Thoracic aorta (tissue), 2 donors: ENCODE measurements at places on chromosomes 13 and 19. TPM values are rescaled to one million over a fixed set of nuclear protein-coding genes. Genes with fewer than 3 reads are reported as not detected.

The IGFL4 gene
- total RNA-seq: not detected

GRCh38 chr19:35495107-35496064, 5.1 kb upstream of the KRTDAP start:
- DNase-seq: peak; percentile 18
- no peaks in the 10 kb centered on the region for H3K4me1 ChIP-seq
- H3K36me3 ChIP-seq: peaks cover 6% of the 10 kb centered on the region
- no peak overlapping the region for H3K27ac ChIP-seq
- H3K27me3 ChIP-seq: no peaks in the 10 kb centered on the region

The RDH8 gene
- total RNA-seq: not detected

The SDHAF1 gene
- 43.0 TPM for total RNA-seq

- DNase-seq: no peak
- peak overlapping the region; percentile 98 for H3K27ac ChIP-seq
- H3K4me3 ChIP-seq: peak overlapping the region; percentile 90
- H3K36me3 ChIP-seq: peaks cover 3% of the 10 kb centered on the region
Observed at GRCh38 chr19:38252385-38252784, 3.8 kb downstream of the PPP1R14A start.

The CGB2 gene
- total RNA-seq: not detected

The CEACAM5 gene
- not detected for total RNA-seq

GRCh38 chr19:43570174-43570791, 5.0 kb downstream of the XRCC1 start:
- peaks cover 10% of the 10 kb centered on the region for H3K4me1 ChIP-seq
- H3K4me3 ChIP-seq: no peak overlapping the region
- DNase-seq: no peak
- no peaks in the 10 kb centered on the region for H3K36me3 ChIP-seq
- no peaks in the 10 kb centered on the region for H3K27me3 ChIP-seq

GRCh38 chr13:46571909-46572595, 19.1 kb downstream of the LRCH1 start:
- H3K27ac ChIP-seq: peak overlapping the region; percentile 62
- no peaks in the 10 kb centered on the region for H3K36me3 ChIP-seq
- H3K4me3 ChIP-seq: no peak overlapping the region

- no peak overlapping the region for H3K4me3 ChIP-seq
- peaks cover 5% of the 10 kb centered on the region for H3K36me3 ChIP-seq
- H3K4me1 ChIP-seq: no peaks in the 10 kb centered on the region
- no peak overlapping the region for H3K27ac ChIP-seq
- no peaks in the 10 kb centered on the region for H3K27me3 ChIP-seq
Observed at GRCh38 chr13:100154842-100155416, 66.0 kb downstream of the PCCA start.

The CYP4F12 gene
- total RNA-seq: 4.6 TPM

DNA sequence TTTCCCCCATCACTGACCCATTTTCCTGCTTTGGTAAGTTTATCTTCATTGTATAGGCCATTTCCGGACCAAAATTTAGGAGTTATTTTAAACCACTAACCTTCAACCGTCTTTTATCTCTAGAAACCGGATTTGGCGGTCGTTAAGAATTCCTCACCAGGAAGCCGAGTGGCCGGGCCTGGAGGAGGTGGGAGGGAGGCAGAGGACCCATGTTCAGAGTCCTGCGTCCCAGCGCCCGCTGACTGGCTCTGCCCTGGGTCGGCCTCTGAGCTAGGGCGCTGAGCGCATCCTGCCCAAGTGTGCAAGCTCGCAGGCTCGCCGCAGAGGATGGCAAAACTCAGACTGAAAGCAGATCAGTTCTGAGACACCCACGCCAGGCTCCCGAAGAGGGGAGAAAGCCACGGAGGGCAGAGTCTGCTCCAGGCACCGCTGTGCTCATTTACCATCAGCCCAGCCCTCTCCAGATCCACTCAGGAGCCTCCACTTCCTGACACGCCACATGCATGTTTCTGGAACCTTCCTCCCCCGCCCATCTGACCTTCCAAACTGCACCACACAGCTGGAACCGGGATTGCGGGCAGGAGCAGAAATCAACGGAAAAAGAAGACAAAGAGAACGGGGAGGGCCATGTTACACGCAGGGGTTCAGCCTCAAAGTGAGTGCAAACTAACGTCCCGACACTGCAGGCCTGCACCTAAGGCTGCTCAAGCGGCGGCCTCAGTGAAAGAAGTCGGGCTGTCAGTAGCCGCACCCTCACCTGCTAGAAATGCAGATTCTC, 8.3 kb downstream of the COL4A1 start:
- peak overlapping the region; percentile 63 for H3K4me3 ChIP-seq
- no peaks in the 10 kb centered on the region for H3K36me3 ChIP-seq
- peaks cover 64% of the 10 kb centered on the region for H3K4me1 ChIP-seq
- H3K27ac ChIP-seq: peak overlapping the region; percentile 69
- H3K27me3 ChIP-seq: no peaks in the 10 kb centered on the region
- no peak for DNase-seq

- no peak overlapping the region for H3K4me3 ChIP-seq
- H3K4me1 ChIP-seq: no peaks in the 10 kb centered on the region
- no peak overlapping the region for H3K27ac ChIP-seq
- H3K27me3 ChIP-seq: no peaks in the 10 kb centered on the region
- H3K36me3 ChIP-seq: no peaks in the 10 kb centered on the region
Observed at GRCh38 chr13:20303636-20304035, 71.5 kb upstream of the GJB6 start.

The ZNF415 gene
- 2.3 TPM for total RNA-seq

DNA sequence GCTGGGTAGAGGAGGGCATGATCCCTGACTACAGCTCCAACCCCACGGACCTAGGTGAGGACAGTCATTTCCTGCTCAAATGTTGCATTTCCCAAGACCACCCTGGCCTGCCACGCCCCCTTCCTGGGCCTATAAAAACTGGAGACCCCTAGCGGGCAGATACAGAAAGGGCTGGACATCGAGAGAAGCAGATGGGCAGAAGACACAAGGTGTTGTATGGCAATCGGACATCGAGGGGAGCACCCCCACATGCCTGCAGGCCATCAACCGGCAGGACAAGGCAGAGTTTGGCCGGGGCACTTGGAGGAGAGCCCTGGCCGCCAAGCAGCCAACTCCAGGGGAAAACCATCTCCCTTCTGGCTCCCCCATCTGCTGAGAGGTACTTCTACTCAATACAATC, 746.4 kb downstream of the PCDH9 start:
- H3K4me1 ChIP-seq: peaks cover 3% of the 10 kb centered on the region
- no peaks in the 10 kb centered on the region for H3K27me3 ChIP-seq
- no peak overlapping the region for H3K4me3 ChIP-seq
- DNase-seq: no peak
- no peaks in the 10 kb centered on the region for H3K36me3 ChIP-seq

DNA sequence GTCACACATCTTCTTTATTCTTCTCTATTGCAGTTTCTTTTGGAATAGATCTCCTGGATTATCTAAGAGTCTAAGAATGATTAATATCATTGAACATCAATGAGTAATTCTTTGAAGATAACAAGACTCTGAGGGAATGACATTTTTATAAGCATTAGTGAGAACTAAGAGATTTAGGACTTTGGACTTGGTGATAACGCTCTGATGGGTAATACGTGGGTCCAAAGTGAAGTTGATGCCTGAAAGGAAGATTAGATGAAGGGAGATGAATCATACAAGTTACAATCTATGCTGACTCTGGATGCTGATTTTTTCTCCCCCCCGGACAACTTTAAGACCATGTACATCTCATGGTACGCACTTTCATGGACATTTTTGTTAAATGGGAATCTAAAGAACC, 364.5 kb downstream of the GPC5 start:
- H3K27me3 ChIP-seq: no peaks in the 10 kb centered on the region
- H3K27ac ChIP-seq: no peak overlapping the region
- H3K36me3 ChIP-seq: no peaks in the 10 kb centered on the region

The FFAR1 gene
- total RNA-seq: not detected

- no peak overlapping the region for H3K27ac ChIP-seq
- no peak overlapping the region for H3K4me3 ChIP-seq
- H3K36me3 ChIP-seq: no peaks in the 10 kb centered on the region
- DNase-seq: no peak
Observed at GRCh38 chr13:90787007-90787406, 560.5 kb upstream of the MIR17HG start.

- H3K36me3 ChIP-seq: no peaks in the 10 kb centered on the region
- H3K4me3 ChIP-seq: no peak overlapping the region
- no peak for DNase-seq
Observed at GRCh38 chr13:35891507-35892441, 239.4 kb downstream of the DCLK1 start.

GRCh38 chr19:38715555-38715954, 28.7 kb downstream of the CAPN12 start:
- H3K36me3 ChIP-seq: peaks cover 79% of the 10 kb centered on the region
- H3K27me3 ChIP-seq: no peaks in the 10 kb centered on the region
- H3K4me3 ChIP-seq: no peak overlapping the region

The AMH gene
- total RNA-seq: 0.95 TPM

The CGB8 gene
- not detected for total RNA-seq

DNA sequence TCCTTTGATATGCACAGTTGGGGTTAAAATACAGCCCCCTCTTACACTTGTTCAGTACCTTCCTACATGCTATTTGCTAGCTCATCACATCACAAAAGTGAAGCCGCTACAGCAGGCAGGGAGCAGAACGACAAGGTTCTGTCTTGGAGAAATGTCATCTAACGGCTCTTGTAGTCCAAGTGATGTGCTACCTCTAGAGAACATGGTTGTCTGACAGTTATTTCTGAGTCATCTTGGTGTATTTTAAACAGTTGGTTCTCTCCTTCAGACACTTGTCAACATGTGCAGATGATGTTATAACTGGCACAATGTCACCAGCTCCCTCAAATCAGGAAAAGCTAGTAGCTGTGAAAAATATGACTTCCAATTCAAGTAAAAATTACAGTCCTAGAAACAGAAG, 865.0 kb downstream of the PCDH9 start:
- no peaks in the 10 kb centered on the region for H3K27me3 ChIP-seq
- DNase-seq: no peak
- no peaks in the 10 kb centered on the region for H3K36me3 ChIP-seq
- no peaks in the 10 kb centered on the region for H3K4me1 ChIP-seq

The PSG3 gene
- total RNA-seq: not detected

DNA sequence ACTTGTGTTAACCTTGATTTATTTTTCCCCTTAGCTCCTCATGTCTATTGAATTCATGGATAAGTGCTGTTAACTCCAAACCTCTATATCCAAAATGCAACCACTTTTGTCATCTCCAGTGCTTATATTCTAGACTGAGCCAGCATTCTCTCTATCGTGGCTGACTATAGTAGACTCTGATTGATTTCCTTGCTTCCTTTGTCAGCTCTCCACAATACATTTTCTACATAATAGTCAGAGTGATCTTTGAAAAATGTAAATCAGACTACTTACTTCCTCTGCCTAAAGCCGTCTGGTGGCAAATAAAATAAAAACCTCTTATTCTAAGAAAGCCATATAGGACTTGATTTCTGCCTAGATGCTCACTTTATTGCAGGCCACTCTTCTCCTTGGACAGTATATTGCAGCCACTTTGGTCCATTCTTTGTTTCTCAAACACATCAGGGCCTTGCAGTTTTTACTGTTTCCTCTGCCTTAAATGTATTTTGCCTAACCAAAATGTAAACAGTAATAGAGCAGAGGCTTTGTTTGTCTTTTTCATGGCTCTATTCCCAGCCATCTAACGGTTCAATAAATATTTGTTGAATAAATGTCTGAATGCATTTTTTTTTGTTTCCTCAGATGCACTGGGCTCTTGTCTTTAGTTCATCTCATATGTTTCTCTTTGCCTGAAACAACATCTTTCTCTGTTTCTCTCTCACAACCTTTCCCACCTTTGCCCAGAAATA, 243.6 kb upstream of the CSNK1A1L start:
- no peak for DNase-seq
- H3K4me3 ChIP-seq: no peak overlapping the region
- no peaks in the 10 kb centered on the region for H3K36me3 ChIP-seq

DNA sequence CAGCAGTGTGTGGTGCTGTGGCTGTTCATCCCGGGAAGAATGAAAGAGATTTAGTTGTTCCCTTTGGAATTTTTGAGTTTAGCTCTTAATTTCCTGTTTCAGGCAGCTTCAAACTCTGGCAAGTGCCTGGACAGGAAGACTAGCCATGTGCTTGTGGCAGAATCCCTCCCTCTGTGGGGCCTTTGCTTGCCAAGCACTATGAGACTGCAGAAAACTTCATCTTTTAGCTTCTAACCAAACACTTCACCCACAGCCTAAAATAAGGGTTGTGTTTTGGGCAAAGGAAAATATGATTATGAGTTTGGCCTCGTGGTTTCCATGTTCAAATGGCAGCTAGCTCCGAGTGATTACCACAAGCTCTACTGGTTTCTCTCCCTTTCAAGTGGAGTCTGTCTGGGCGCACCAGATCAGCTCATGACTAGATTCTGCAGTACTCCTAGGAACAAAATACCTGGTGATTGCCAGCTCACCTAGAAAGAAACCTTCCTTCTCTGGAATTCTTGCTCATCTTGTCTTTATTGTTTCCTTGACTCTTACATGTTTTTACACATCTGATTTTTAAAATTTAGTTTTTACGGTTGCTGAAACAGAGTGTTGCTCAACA, 707.5 kb downstream of the SLITRK6 start:
- H3K27ac ChIP-seq: no peak overlapping the region
- no peaks in the 10 kb centered on the region for H3K36me3 ChIP-seq
- no peak overlapping the region for H3K4me3 ChIP-seq
- DNase-seq: no peak

DNA sequence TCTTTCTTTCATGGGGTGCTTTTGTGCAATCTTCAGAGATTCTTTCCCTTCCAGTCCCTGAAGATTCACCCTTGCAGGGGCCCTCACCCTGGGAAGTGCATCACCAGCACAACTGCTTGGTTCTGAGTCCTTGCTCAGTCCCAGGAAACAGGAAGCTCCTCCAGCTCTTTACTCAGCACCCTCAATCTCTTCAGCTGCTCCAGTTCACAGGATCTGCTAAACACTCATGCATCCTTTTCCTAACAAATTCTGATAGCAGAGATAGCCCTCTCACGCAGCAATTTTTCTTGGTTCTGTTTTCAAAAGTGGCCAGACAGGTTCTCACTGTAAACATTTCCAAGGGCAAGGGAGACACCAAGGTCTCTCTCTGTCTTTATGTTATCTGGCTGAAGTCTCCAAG, 823.1 kb downstream of the LIG4 start:
- no peak for DNase-seq
- no peaks in the 10 kb centered on the region for H3K36me3 ChIP-seq
- no peak overlapping the region for H3K4me3 ChIP-seq
- peaks cover 25% of the 10 kb centered on the region for H3K4me1 ChIP-seq

GRCh38 chr13:48728876-48729275, 75.1 kb downstream of the CYSLTR2 start:
- no peak overlapping the region for H3K4me3 ChIP-seq
- no peak overlapping the region for H3K27ac ChIP-seq
- no peaks in the 10 kb centered on the region for H3K4me1 ChIP-seq
- DNase-seq: no peak
- no peaks in the 10 kb centered on the region for H3K27me3 ChIP-seq

The THSD1 gene
- total RNA-seq: 4.1 TPM

GRCh38 chr19:45464274-45464673, 3.5 kb upstream of the FOSB start:
- no peak overlapping the region for H3K27ac ChIP-seq
- no peaks in the 10 kb centered on the region for H3K27me3 ChIP-seq
- no peaks in the 10 kb centered on the region for H3K36me3 ChIP-seq
- DNase-seq: no peak
- no peak overlapping the region for H3K4me3 ChIP-seq
- peaks cover 15% of the 10 kb centered on the region for H3K4me1 ChIP-seq

GRCh38 chr13:34246511-34246910, 428.6 kb downstream of the RFC3 start:
- H3K4me3 ChIP-seq: no peak overlapping the region
- no peaks in the 10 kb centered on the region for H3K36me3 ChIP-seq
- peaks cover 6% of the 10 kb centered on the region for H3K4me1 ChIP-seq
- H3K27ac ChIP-seq: no peak overlapping the region
- no peak for DNase-seq
- H3K27me3 ChIP-seq: no peaks in the 10 kb centered on the region

GRCh38 chr19:55270172-55270942, 9.6 kb downstream of the HSPBP1 start:
- H3K27ac ChIP-seq: no peak overlapping the region
- peaks cover 15% of the 10 kb centered on the region for H3K36me3 ChIP-seq
- no peak for DNase-seq
- H3K4me1 ChIP-seq: no peaks in the 10 kb centered on the region
- H3K27me3 ChIP-seq: no peaks in the 10 kb centered on the region
